ENCODE measurements at places on chromosomes 11 and 22. TPM values are rescaled to one million over a fixed set of nuclear protein-coding genes. Genes with fewer than 3 reads are reported as not detected.
A peak's percentile ranks its signal among the peaks of the same experiment; 100 is the strongest.

DNA sequence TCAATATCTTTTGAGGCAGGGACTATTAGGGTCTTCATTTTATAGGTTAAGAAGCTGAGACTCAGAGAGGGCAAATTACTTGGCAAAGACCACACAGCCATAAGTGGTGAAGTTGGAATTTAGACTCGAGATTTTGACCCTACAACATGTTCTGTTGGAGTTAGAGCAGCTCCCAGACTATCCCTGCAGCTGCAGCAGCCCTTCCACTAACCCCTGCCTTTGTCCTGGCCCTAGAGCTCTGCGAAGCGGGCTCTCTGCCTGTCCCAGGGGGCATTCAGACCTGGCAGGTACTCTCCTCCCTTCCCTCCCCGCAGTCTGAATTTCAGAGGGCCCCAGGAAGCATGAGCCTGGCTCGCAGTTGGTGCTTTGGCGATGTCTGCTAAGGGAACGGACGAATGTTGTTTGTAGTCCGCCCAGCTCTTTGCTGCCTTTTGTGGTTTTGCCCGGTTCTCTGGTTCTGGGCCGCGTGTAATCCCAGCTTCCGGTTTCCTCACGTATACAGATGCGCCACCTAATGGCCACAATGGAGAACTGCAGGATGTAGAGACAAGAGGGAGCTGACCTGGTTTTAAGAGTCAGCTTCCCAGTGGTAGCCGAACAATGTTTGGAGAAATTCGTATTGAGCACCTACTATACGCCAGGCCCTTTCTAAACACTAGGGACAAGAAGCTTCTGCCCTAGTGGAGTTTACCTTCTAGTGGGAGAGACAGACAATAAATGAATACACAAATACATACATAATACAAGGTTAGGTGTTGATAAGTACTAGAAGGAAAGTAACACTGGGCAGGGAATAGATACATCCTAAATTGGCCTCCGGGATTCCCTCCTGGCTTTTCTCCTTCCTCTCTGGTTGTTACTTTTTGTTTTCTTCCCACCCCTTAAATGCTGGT is 125.2 kb downstream of the ST3GAL4 start:
- peak; percentile 33 for DNase-seq

DNA sequence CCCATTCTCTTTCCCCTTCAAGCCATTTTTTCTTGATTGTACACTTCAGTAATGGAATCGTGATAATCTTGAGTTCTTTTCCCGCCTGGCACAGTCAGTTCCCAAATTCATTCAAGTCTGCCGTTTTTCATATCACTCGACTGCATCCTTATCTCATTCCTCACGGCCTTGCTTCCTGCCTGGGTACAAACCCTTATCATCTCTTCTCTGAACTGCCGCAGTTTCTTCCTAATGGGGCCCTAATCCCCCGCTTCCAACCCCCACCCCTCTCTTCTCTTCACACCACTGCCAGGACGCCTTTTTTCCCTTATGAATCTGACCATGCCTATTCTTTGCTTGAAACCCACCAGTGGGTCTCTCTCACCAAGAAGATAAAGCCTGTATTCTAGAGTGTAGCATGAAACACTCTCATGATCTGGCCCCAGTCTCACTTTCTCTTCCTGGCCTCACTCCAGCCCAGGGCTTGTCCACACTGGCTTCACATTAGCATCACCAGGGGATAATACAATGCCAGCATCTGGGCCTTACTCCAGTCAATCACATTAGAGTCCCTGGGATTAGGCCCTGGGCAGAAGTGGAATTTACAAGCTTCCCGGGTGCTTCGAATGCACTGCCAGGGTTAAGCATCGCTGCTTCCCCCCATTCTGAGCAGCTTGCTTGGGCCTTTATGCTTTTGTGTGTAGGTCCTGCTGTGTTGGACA is 102.1 kb downstream of the FBXO7 start:
- no peak for DNase-seq

DNA sequence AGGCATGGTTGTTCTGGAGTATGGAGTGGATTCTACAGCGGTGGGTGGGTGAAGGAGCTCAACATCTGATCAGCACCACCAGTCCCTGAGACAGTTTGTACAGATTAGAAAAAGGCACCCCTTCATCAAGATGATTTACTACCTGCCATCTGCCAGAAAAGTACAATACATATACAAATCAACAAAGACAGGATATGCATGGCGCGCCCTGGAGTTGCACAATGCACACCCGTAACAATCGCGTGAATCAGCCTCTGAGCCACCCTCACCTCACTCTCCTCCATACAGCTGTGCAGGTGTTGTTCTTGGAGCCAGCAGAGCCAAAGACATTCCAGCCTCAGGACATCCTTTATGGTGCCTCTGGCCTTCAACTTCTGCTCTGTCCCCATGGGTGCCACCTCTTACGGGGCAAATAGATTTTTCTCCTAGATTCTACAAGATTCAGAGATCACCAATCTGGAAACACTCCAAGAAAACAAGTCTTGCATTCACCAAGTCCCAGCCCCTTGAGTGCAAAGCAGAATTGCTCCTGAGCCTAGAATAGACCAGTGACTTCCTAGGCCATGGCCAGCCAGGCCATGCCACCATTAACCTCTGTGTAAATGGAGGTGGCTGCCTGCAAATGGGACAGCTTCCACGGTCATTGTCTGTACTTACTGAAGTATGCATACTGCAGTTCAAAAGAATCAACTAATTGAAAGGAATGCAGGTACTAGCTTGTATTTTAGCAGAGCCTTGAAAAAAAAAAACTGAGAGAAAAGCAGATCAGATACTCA is 490.9 kb downstream of the SOX6 start:
- DNase-seq: no peak

DNA sequence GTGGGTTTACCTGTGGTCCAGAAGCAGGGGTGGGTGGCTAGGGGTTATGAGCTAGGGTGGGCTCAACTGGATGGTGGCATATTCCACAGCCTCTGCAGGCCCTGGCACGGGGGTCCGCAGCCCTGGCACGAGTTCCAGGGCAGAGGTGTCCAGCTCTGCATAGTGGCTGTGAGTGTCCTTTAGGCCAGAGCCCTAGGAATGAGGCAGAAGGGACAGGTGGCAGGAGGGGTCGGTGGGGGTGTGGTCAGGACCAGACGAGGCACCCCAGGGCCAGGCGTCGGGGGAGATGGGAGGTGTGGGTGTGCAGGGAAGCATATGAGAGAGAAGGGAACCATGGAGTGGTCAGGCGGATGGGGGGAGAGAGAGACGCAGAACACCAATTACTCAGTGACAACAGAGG is 99.9 kb downstream of the NECTIN1 start:
- no peak for DNase-seq

GRCh38 chr11:114959953-114960505 is 281.7 kb downstream of the NXPE2 start:
- no peak for DNase-seq

- no peak for DNase-seq
Observed at GRCh38 chr22:19394274-19395050, 37.1 kb downstream of the HIRA start.

The DNAJB13 gene
- total RNA-seq: not detected

The NXPE1 gene
- not detected for total RNA-seq

The H19 gene
- 11.8 TPM for total RNA-seq

The SPECC1L gene
- 24.3 TPM for total RNA-seq

The RTN4RL2 gene
- total RNA-seq: not detected
